ENCODE measurements at places on chromosomes 5 and 9. TPM values are rescaled to one million over a fixed set of nuclear protein-coding genes. Genes with fewer than 3 reads are reported as not detected.

DNA sequence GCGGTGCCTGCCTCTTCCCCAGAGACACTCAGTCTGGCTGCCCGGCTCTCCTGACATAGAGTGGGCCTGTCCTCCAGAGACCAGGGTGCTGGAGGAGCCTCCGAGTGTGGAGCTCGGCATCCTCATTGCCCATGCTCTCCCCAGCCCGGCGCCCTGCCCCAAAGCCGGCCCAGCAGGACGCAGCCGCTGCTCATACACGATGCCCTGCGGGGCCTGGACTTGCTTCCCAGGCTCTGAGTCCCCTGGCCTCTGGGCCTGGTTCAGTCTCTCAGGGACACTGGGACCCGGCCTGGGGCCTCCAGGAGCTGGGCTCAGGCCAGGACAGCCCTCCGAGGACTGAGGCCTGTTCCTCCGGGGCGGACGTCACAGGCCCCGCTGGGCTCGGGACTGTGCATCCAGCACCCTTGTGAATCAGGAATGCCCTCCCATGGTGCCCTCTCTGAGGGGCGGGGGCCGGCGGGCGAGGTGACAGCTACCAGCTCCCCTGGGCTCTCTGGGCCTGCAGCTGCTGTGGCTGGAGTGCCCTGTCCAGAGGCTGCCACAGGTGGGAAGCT, 23.2 kb downstream of the TPPP start:
- H3K27ac ChIP-seq, result no peak overlapping the region
- H3K4me3 ChIP-seq, result no peak overlapping the region
- H3K4me1 ChIP-seq, result peaks cover 32% of the 10 kb centered on the region
- H3K36me3 ChIP-seq, result no peaks in the 10 kb centered on the region

GRCh38 chr5:6733411-6734242, 20.4 kb downstream of the TENT4A start:
- H3K4me3 ChIP-seq, result no peak overlapping the region
- no peaks in the 10 kb centered on the region for H3K27me3 ChIP-seq
- no peak for DNase-seq
- peaks cover 21% of the 10 kb centered on the region for H3K4me1 ChIP-seq
- no peaks in the 10 kb centered on the region for H3K36me3 ChIP-seq

- no peak overlapping the region for H3K27ac ChIP-seq
- H3K4me1 ChIP-seq, result no peaks in the 10 kb centered on the region
- H3K27me3 ChIP-seq, result no peaks in the 10 kb centered on the region
- H3K36me3 ChIP-seq, result no peaks in the 10 kb centered on the region
- no peak for DNase-seq
These were observed 4.8 kb upstream of the KCNMB1 start for GRCh38 chr5:170393958-170394357.

DNA sequence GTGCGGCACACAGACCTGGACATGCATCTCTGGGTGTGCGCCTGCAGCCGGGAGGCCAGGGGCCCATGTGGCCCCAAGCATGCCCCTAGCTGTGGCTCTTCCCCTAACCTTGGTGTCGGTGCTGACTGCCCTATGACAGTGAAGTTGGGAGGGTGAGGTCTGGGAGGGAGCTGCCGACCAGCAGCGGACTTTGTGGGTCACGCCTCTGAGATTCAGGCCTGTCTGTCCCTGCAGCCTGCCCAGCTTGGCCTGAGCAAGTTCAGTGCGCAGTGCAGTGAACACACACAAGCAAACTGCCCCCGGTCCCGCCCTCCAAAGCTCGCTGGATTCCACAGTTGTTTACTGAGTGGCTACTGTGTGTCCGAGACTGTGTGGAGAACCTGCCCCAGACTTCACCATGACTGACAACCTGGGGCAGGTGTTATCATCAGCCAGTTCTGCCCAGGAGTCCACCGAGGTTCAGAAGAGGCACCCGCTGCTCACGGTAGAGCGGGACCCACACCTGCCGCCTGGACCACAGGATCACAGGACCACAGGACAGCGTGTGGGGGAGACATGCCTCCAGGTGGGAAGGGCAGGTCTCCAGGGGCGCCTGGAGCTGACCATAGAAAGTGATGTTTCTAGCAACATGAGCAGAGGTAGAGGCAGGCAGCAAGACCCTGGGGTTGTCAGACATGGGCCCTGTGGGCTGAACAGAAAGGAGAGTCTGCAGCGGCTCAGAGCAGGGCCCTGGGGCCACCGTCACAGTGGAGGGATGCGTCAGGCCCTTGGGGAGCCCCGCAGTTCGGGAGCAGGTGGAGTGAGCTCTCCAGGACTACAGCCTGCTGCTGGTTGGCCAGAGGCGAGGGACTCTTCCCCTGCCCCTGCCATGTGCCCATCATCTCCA, 105.1 kb downstream of the PHF2 start:
- no peak overlapping the region for H3K27ac ChIP-seq
- no peaks in the 10 kb centered on the region for H3K27me3 ChIP-seq
- H3K36me3 ChIP-seq, result no peaks in the 10 kb centered on the region
- no peak for DNase-seq
- no peak overlapping the region for H3K4me3 ChIP-seq

DNA sequence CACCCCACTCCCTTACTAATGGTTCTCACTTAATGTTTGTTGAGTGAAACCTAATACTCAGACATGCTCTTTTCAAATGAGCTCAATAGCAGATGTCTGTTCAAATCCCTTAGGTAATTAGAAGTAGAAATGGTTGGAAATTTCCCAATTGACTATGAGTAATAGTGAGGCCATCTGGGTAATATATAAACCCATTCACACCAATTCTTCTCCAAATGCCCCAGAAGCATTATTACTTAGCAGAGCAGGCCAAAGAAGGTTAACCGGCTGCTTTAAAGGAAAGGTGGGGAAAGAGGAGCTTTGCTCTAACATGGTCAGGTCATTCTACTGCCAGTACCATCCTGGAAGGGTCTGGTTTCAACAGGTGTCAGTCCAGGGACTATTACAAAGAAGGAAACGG, 119.5 kb upstream of the MTAP start:
- no peak for DNase-seq
- H3K4me3 ChIP-seq, result no peak overlapping the region
- no peaks in the 10 kb centered on the region for H3K4me1 ChIP-seq
- H3K27ac ChIP-seq, result no peak overlapping the region
- no peaks in the 10 kb centered on the region for H3K27me3 ChIP-seq

- H3K27me3 ChIP-seq, result no peaks in the 10 kb centered on the region
- peak; percentile 75 for DNase-seq
- H3K4me3 ChIP-seq, result no peak overlapping the region
These were observed 121.2 kb upstream of the LPCAT1 start for GRCh38 chr5:1644810-1645571.

DNA sequence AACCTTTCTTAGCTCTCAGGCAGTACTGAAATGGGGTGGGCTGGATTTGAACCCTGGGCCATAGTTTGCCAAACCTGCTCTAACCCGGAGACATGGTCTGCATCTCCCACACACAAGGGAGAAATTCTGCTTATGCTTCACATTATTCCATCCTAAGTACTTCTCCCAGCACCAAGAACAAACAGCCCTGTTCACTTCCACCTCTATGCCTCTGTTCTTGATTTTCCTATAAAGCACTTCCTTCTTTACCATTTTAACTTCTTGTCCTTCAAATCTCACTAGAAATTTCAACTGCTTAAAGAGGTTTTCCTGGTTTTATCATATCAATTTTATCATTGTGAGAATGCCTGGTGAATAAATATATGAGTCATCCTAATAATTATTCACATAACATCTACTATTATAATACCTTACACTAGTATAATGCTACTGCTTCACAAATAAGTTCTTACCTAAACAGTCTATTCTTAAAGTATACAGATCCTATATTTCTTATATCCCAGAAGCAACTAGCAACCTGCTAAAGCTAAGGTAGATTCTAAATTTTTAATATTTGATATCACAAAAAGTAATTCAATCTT, 12.7 kb downstream of the FEM1C start:
- H3K4me1 ChIP-seq, result peaks cover 3% of the 10 kb centered on the region
- H3K27me3 ChIP-seq, result no peaks in the 10 kb centered on the region
- H3K36me3 ChIP-seq, result no peaks in the 10 kb centered on the region

DNA sequence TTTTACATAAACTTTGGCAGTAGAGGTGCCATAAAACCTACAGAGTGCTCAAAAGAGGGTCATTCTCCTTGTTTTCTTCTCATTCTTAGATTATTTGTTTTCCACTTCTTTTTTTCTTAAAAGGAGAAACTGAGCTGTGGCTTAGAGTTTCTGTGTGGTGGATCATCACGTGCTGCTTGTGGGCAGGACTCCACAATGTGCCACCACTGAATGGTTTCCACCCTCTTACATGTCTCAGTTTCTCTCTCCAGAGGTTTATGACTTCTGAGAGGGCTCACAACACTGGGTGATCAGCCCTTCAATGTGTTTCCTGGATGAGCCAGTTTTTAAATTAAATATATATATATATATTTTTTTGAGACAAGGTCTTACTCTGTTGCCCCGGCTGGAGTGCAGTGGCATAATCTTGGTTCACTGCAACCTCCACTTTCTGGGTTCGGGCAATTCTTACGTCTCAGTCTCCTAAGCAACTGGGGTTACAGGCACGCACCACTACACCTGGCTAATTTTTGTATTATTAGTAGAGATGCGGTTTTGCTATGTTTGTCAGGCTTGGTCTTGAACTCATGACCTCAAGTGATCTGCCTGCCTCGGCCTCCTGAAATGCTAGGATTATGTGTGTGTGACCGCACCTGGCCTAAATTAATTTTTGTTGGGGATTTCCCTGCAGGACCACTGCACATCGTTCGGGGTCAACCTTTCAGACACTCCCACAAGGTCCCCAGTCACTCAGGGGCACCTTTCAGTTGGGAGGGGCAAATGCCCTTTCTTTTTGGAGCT, 3.1 kb upstream of the UNC13B start:
- peaks cover 5% of the 10 kb centered on the region for H3K4me1 ChIP-seq
- no peak overlapping the region for H3K4me3 ChIP-seq
- no peaks in the 10 kb centered on the region for H3K36me3 ChIP-seq
- H3K27ac ChIP-seq, result no peak overlapping the region

- no peak overlapping the region for H3K27ac ChIP-seq
- no peak for DNase-seq
- no peaks in the 10 kb centered on the region for H3K36me3 ChIP-seq
- H3K4me1 ChIP-seq, result no peaks in the 10 kb centered on the region
- no peaks in the 10 kb centered on the region for H3K27me3 ChIP-seq
These were observed 301.8 kb upstream of the CDH6 start for GRCh38 chr5:30891660-30892059.

GRCh38 chr5:65742565-65743231, 20.7 kb downstream of the NLN start:
- H3K27me3 ChIP-seq, result no peaks in the 10 kb centered on the region
- H3K4me3 ChIP-seq, result no peak overlapping the region
- no peaks in the 10 kb centered on the region for H3K4me1 ChIP-seq
- no peaks in the 10 kb centered on the region for H3K36me3 ChIP-seq

GRCh38 chr5:39014561-39014960, 59.6 kb downstream of the RICTOR start:
- DNase-seq, result no peak
- no peaks in the 10 kb centered on the region for H3K4me1 ChIP-seq
- H3K36me3 ChIP-seq, result no peaks in the 10 kb centered on the region
- no peak overlapping the region for H3K4me3 ChIP-seq
- H3K27ac ChIP-seq, result no peak overlapping the region

GRCh38 chr5:11126844-11127243, 365.8 kb upstream of the DAP start:
- no peaks in the 10 kb centered on the region for H3K4me1 ChIP-seq
- H3K36me3 ChIP-seq, result no peaks in the 10 kb centered on the region
- H3K27me3 ChIP-seq, result no peaks in the 10 kb centered on the region

DNA sequence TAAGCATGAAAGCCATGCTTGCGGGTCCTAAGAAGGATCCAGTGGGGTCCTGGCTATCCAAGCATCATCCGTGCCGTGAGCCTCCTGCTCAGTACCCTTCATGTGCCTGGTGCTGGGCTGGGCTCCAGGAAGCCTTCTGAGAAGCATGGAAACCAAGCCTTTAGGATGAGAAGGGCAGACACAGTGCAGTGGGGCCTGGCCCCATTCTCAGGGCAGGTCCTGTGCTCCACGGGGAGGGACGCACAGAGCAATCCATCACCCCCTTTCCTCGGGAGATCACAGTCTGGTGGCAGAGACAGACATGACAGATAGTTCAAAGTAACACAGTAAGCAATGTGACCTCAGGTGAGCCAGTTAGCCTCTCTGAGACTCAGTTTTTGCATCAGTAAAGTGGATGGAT, 76.9 kb downstream of the RGS3 start:
- no peak overlapping the region for H3K4me3 ChIP-seq
- H3K27me3 ChIP-seq, result no peaks in the 10 kb centered on the region
- no peaks in the 10 kb centered on the region for H3K36me3 ChIP-seq
- H3K4me1 ChIP-seq, result peaks cover 14% of the 10 kb centered on the region

DNA sequence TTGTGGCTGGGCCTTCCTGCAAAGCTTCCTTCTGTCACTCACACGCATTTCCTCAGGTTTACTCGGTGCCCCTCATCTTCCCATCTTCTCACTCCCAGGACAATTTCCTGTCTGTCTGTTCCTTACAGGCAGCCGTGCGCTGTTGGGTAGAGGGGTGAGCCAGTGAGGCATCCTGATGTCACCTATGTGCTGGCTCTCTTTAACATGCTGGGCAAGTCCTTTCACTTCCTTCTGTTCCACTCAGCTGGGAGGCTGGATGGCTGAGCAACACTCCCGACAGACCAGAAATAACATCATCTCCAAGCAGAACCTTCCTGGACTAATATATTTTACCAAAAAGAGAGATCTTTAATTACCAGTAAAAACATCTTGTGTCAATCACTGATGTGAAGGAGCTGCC, 103.0 kb downstream of the HSD17B3 start:
- H3K36me3 ChIP-seq, result no peaks in the 10 kb centered on the region
- no peaks in the 10 kb centered on the region for H3K4me1 ChIP-seq
- no peak for DNase-seq
- H3K27me3 ChIP-seq, result no peaks in the 10 kb centered on the region

- no peaks in the 10 kb centered on the region for H3K36me3 ChIP-seq
- no peak overlapping the region for H3K27ac ChIP-seq
- H3K4me1 ChIP-seq, result no peaks in the 10 kb centered on the region
- H3K27me3 ChIP-seq, result no peaks in the 10 kb centered on the region
- H3K4me3 ChIP-seq, result no peak overlapping the region
- no peak for DNase-seq
These were observed 80.3 kb downstream of the VCAN start for GRCh38 chr5:83551821-83552220.

DNA sequence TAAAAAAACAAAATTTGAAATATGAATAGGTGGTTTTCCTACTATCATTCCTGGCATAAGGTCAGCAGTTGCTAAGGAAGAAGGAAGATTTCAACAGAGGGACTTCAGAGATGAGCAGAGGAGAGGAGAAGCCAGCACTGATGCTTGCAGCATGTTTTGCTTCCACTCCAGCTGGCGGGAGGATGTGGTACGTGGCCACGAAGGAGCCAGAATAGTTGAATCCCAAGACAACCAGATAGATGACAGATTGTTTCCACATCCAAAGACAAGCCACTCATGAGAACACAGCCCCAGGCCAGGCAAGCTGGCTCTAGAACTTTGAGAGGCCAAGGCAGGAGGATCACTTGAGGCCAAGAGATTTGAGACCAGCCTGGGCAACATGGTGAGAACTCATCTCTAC, 15.1 kb downstream of the TIMD4 start:
- no peaks in the 10 kb centered on the region for H3K36me3 ChIP-seq
- H3K27me3 ChIP-seq, result no peaks in the 10 kb centered on the region
- no peak overlapping the region for H3K27ac ChIP-seq
- H3K4me3 ChIP-seq, result no peak overlapping the region
- H3K4me1 ChIP-seq, result no peaks in the 10 kb centered on the region

Gene FAM169A
- 21.5 TPM for total RNA-seq

Gene SOHLH1
- not detected for total RNA-seq

Gene KCNMB1
- total RNA-seq, result 0.46 TPM

Gene RAB14
- 31.6 TPM for total RNA-seq

Gene CCNI2
- total RNA-seq, result not detected

Gene KLF4
- 38.0 TPM for total RNA-seq

Gene C5orf46
- total RNA-seq, result not detected

Gene CARTPT
- total RNA-seq, result not detected

Gene IL9
- not detected for total RNA-seq

Gene NUTM2G
- total RNA-seq, result not detected

Gene ANXA6
- total RNA-seq, result 259 TPM

Data from ovary (tissue), 10 donors.